AG09319 (cell line): ENCODE measurements at places on chromosomes 3 and 15.

GRCh38 chr3:10940106-10940505 is 52.4 kb upstream of the SLC6A1 start:
- no peak for DNase-seq

DNA sequence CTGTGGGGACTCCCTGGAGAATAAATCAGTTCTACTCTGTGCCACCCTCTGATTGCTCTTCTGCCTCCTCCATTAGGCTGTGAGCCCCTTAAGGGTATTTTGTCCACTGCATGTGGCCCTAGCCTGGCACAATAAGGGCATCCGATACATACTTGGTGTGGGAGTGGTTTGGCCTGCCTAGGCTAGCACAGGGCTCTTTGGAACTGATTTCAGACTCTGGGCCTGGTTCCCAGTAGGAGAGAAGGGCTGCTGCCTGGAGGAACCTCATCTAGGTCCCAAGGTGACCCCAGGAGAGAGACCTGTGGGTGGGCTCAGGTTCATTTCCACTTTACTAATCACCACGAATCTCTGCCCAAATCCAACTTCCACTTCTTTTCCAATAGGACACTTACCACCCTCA is 5.3 kb upstream of the CTDSPL start:
- DNase-seq, result no peak

DNA sequence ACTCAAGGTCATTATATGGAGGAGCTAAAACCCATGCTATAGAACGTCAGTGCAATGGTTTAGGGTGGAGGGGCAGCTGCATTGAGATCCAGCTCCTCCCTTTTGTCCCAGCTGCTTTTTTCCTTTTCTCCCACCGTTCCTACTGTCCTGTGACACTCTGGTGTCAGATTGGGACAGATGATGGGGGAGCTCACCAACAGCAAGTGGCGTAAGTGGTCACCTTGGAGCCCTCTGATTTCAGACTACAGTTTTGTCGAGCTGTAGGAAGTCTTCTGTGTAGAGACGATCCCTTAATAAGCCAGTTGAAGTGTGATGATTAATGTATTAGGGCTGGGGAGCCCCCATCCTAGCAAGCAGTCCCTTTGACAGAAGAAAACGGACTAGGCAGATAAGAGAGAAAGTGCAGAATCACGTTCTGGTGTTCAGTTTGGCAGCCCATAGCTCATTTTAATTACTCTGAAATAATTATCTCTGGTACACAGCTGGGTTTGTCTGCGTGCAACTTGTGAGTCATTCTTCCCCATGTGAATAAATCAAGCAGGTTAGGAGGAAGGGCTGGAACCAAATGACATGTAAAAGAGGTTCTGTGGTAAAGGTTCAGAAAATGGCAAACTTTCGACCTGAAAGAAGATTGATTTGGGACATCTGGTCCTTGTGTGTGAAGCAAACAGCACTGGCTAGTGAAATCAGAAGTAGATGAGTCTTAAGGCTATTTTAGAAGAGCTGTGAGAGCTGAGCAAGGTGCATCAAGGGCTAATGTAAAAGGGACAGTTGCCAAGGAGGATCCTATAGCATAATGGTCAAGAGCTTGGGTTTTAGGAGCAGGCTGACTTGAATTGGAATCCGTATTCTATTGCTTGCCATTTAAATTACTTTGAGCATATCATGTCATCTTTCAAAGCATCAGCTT is 241.4 kb downstream of the EDEM1 start:
- no peak for DNase-seq

DNA sequence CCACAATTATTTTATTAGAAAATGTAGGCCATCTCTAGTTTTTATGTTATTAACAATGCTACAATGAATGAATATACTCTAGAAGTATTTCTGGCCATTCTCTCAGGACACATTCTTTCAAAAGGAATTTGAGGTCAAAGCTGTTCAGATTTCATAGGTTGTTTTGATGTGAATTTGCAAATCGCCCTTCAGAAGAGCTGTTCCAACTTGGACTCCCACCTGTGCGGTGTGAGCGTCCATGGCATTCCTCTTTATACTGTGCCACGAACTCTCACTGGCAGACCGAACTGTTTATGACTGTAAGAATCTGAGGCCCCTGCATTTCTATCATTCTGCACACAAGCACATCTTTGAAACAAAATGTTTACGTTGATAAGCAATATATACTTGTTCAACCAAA is 18.6 kb upstream of the SLC24A5 start:
- no peak for DNase-seq

GRCh38 chr3:31534065-31534425 is 1.3 kb downstream of the STT3B start:
- DNase-seq, result no peak

- DNase-seq, result no peak
These were observed 634.1 kb upstream of the TBL1XR1 start for GRCh38 chr3:177831361-177831760.

GRCh38 chr15:29883126-29883525 is 60.9 kb upstream of the TJP1 start:
- DNase-seq, result no peak

GRCh38 chr3:130786306-130786705 is 39.7 kb upstream of the PIK3R4 start:
- no peak for DNase-seq

DNA sequence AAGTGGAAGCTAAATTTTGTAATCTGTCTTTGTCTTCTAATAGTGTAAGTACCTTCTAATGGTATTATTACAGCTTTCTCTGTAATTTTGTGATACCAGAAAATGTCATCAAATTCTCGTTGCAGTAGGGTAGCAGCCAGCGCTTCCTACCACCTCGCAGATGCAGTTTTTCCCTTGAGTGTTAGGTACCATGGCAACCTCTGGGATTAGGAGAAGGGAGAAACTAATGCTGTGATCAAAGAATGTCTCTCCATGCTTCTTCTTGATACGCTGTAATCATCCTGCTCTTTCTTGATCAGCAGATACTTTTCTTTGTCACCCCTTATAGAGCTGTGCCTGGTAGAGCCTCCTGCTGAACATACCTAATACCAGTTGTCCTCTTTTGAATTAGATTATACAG is 27.7 kb downstream of the SRP14 start:
- DNase-seq, result no peak

DNA sequence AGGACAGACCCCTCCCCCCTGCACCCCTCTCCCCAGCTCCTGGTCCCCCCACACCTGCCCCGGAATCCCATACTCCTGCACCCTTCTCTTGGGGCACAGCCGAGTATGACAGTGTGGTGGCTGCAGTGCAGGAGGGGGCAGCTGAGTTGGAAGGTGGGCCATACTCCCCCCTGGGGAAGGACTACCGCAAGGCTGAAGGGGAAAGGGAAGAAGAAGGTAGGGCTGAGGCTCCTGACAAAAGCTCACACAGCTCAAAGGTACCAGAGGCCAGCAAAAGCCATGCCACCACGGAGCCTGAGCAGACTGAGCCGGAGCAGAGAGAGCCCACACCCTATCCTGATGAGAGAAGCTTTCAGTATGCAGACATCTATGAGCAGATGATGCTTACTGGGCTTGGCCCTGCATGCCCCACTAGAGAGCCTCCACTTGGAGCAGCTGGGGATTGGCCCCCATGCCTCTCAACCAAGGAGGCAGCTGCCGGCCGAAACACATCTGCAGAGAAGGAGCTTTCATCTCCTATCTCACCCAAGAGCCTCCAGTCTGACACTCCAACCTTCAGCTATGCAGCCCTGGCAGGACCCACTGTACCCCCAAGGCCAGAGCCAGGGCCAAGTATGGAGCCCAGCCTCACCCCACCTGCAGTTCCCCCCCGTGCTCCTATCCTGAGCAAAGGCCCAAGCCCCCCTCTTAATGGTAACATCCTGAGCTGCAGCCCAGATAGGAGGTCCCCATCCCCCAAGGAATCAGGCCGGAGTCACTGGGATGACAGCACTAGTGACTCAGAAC is 9.8 kb downstream of the MAP1A start:
- no peak for DNase-seq

- DNase-seq, result no peak
These were observed 2.2 kb upstream of the HES1 start for GRCh38 chr3:194133661-194134230.

DNA sequence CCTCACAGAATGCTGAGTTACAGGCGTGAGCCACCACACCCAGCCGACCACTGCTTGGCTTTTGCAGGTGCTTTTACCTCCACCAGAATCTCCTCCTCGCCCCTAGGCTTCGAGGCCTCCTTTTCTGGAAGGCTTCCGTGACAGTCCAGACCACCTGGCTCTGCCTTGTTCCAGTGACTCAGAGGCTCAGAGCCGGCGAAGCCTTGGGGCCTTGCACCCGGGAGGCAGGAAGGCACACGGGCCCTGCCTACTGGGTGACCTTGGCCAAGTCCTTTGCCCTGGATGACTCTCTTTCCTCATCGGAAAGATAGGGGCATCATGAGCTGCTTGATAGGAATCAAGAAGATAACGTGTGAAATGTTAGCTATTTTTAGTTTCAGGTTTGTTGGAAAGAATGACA is 31.3 kb upstream of the FURIN start:
- DNase-seq, result no peak

DNA sequence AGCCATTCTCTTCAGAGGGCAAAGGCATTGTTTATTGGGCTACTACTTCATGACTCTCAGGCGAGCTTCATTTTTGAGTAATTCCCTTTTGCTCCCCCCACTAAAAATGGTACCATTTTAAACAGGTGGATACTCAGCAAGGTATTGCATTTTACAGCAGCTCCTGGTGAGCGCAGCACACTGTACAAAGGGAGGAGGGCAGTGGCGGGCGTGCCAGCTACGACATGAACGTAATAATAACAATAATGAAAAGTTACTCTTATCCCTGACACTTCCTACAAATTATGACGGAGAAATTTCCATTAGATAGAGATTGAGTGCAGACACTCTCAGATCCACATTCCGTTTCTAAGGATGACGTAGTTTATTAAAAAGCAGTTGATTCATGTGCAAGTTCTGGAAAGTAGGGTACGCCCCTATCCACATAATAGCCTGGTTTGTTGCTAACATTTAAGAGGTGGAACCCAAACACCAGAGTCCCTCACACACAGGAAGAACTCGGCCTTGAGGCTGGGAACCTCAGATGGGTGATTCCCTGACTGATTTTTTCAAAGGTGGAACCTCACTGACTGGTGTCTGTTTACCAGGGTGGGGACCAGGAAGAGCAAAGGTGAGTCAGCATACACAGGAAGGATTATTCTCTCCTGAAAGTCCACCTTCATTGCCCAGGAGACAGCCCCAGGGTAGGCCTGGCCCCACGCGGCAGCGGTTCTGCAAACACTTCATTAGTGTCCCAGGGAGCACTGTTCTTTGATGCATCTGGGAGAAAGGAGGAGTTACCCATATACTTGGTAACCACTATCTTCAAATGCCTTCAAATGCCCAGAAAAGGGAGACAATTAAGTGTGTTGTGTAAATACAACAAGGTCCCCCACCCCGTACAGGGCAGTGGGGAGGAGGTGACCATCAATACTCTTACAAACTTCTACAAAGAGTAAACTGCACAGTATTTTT is 69.9 kb downstream of the LDHAL6B start:
- DNase-seq, result no peak

DNA sequence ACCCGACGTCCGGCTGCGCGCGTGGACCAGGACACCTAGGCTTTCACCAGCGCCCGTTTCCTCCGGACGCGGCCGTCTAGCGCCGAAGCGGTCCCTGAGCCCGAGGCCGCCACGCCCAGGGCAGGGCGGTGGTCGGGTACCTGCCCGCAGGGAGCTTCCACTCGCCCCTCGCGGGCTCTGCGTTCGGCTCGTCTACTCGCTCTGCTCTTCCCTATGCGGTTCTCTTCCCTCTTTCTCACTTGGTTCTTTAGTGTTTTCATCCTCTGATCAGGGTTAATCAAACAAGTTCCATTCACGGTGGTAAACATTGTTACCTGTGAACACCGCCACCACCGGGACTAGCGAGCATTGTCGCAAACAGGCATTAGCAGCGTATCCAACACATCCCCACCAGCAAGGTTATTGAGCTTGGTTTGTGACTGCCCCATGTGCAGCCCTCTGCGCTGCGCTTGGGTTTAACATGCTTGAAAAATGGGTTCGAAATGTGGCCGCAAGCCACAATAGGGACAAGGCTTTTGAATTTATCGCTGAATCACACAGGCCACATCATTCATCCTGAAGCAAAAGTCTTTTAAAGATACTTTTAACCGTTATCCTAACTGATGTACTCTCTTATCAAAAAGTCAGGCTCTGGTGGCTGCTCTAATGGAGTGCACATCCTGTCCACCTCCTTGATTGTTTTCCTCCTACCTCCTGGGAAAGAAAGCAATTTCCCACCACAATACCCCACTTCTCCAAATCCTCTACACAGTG is 843 bp upstream of the CD47 start:
- no peak for DNase-seq

DNA sequence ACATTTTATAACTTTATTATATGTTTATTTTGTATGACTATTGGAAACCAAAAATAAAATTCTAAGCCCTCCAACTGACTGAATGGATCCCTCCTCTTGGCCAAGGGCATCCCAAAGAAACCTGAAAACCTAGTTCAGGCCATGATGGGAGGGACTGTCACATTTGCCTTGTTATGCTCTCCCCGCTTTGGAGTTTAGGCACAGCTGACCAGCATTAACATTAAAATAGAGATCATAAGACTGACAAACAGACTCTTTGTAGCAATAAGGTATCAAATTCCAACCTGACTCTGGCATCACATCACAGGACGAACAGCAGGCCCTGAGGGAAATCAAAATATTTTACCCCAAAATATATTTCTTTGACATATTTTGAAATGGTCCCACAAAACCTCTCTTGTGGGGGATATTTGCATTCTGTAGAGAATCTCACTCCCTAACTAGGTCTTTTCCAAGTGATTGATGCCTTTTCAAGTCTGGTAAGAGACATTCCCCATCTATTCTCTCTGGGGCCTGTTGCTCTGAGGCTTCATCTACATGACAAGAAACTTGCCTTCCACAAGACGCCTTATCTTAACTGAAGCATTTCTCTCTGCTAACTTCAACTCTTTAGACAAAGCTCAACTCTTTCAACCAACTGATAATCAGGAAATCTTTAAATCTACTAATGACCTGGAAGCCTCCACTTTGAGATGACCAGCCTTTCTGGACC is 81.8 kb upstream of the PRR23E start:
- no peak for DNase-seq
